ENCODE measurements at places on chromosomes 13 and 19.

DNA sequence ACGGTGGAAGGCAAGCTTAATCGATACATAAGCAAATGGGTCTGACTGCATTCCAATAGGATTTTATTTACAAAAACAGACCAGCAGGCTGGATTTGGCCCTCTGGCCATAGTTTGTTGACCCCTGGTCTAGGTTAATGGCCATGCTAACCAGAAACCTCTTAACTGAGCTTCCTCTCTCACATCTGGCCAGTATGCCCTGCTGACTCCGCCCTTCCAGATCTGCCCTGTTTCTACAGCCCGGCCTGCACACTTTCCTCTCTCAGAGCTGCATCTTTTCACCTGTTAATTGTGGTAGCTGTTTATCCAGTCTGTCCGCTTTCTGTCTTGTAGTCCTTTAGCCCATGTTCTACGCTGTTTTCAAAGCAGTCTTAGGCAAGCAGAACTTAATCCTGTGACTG lies 25.6 kb downstream of the EDNRB start:
- no peak for DNase-seq

- DNase-seq, result no peak
Measured at GRCh38 chr19:23996549-23996948, 81.9 kb downstream of the ZNF726 start.

GRCh38 chr19:6828698-6829633 lies 56.5 kb downstream of the VAV1 start:
- no peak for DNase-seq

DNA sequence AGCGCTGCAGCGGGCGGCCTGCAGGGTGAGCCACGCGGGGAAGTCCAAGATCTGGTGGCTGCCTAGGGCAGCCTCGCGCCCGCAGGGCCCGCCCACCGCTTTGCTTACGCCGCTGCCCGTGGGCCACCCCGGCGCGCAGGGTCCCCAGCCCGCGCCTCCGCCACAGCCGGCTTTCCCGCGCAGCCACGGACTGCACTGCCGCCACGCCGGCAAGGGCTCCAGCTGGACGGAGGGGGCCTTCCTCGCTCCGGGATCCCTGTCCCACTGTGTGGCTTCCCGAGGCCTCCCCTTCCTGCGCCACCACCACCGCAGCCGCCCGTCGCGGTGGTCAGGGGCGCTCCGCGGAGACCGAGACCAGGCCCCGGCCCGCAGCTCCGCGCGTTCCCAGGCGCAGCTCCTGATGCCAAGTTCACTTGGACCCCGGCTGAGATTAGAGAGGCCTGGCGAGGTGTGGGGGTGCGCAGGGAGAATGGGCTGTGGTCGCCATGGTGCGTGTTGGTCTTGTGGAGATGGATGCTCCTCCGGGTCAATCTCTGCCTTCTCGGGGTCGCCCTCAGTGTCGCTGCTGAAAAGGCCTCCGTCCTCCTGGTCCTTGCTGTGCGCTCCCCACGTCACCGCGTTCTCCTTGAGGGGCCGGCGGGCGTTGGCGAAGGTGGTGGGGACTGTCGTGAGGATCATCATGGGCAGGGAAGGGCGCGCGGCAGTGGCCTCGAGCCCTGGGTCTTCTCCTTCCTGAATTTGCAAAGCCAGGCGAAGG lies 17.9 kb upstream of the RNF17 start:
- DNase-seq, result no peak

GRCh38 chr13:20441056-20441455 lies 84.6 kb downstream of the CRYL1 start:
- DNase-seq, result no peak

DNA sequence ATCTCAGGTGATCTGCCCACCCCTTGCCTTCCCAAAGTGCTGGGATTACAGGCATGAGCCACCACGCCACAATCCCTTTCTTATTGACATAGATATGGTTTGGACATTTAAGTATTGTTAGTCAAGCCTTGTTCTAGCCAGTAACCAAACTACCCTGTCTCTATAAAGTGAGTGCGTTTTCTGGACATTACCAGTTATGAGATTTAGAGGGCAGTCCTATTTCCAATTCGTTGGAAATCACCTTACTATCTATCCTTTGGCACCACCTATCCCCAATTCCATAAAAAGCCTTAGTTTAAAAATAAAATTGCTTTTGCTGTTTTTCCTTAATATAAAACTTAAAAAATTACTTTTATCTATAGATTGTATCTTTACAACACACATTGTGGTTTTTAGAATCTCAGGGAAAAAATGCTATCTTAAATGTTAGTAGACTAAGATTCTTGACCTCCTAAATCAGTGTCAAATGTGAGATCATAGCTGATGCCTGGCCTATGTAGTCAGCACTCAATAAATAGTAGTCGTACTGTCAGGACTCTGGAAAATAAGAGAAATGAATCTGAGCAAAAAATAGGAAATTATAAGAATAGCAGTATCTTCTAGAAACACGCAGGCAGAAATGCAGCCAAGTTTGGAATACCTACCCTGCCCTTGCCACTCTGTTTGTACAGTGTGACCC lies 57.0 kb downstream of the NUFIP1 start:
- no peak for DNase-seq

GRCh38 chr13:93549326-93550005 lies 322.9 kb downstream of the GPC6 start:
- no peak for DNase-seq

DNA sequence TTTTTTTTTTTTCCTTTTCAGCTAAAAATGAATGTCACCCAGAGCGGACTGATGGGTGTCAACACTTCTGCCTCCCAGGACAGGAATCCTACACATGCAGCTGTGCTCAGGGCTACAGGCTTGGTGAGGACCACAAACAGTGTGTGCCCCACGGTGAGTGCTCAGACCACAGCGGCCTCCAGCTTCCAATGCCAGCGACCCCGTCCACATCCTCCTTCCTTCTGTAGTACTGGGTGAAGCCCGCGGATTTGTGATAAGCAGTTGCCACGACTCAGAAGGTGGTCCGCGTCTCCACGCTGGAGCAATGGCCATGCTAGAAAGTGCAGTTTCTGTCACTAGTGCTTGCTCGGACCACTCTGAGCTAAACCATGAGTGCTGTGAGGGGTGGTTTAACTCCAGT lies 6.0 kb downstream of the PROZ start:
- no peak for DNase-seq

DNA sequence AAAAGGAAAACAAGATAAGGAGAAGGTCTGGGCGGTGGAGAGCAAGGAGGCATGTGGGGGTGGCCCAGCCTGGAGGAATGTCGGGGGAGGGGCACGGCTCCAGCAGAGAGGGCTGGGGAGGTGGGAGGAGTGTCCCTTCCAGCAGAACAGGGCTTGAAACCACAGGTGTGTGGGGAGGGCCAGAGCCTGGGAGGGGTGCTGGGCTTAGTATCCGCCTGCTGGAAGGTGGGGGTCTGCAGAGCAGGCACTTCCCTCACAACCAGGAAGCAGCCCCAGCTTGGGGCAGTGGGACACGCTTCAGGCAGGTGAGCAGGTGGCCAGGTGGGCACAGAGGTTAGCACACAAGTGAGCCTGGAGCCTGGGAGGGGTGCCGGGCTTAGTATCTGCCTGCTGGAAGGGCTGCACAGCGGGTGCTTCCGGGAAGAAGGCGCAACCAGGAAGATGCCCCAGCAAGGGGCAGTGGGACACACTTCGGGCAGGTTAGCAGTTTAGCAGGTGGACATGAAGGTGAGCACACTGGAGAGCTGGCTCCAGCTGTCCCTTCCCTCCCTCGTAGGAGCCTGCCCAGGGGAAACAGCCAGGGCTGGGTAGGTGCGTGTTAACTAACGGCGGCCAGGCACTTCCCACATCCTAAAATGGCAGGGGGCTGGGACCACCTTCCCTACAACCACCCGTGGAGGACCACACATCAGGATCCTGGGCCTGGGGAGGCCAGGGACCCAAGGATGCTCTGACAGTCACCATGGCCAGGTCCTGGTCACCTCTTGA lies 3.0 kb downstream of the GAS6 start:
- no peak for DNase-seq

DNA sequence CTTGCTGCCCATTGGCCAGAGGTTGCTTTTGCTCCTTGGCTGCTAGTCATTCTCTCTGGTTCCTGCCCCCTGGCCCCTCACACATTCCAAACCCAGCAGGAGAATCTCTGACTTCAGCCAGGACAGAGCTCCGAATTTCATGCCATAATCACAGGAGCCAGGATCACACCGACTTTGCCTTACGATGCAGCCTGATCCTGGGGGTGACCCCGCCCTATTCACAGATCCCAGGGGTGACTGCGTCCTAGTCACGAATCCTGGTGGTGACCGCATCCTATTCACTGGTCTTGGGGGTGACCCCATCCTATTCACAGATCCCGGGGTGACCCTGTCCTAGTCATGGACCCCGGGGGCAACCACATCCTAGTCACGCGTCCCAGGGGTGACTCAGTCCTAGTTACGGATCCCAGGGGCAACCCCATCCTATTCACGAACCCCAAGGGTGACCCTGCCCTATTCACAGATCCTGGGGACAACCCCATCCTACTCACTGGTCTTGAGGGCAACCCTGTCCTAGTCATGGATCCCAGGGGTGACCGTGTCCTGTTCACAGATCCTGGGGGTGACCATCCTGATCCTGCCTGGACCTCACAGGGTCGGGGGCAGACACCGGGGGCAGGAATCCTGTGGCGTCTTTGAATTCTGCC lies 7.4 kb upstream of the TEX29 start:
- DNase-seq, result no peak

- no peak for DNase-seq
Measured at GRCh38 chr13:78323040-78323439, 280.3 kb downstream of the POU4F1 start.

GRCh38 chr13:49225223-49226042 lies 5.3 kb downstream of the MLNR start:
- DNase-seq, result no peak
